Fibroblast of upper back skin (primary cell): ENCODE measurements at places on chromosomes 12 and 14.

DNA sequence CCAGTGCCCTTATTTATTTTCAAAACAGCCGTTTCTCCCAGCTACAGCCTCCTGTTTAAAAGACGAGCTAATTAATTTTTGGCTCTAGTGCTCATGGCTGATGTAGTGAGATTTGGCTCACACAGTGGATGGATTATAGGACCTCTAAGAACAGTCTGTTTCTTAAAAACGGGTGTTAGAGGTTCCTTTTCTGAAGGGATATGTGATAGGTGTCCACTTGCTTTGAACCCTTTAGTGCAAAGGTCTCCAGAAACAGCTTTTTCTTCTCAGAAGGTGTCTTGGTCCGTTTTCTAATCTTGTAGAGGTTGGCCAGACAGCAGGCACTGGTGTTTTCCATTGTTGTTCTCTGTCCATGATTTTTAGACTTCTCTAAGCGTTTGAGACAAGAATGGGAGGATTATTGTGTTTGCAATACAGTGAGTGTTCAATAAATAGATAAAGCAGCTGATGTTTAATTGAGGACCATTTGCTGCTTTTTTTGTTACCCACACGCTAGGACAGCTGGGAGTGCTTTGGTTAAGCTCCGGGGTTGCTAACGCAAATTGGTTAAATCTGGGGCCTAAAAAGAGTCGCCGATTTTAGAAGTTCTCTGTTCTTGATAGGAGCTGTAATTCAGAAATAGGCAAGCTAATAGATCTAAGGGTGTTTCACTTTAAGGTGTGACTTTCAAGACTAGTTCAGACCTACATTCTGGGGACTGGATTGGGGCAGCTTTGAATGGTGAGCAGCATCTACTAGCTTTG lies 1.0 kb downstream of the BORCS5 start:
- no peak for DNase-seq

GRCh38 chr14:34220921-34221320 lies 241.1 kb downstream of the SPTSSA start:
- DNase-seq: no peak

DNA sequence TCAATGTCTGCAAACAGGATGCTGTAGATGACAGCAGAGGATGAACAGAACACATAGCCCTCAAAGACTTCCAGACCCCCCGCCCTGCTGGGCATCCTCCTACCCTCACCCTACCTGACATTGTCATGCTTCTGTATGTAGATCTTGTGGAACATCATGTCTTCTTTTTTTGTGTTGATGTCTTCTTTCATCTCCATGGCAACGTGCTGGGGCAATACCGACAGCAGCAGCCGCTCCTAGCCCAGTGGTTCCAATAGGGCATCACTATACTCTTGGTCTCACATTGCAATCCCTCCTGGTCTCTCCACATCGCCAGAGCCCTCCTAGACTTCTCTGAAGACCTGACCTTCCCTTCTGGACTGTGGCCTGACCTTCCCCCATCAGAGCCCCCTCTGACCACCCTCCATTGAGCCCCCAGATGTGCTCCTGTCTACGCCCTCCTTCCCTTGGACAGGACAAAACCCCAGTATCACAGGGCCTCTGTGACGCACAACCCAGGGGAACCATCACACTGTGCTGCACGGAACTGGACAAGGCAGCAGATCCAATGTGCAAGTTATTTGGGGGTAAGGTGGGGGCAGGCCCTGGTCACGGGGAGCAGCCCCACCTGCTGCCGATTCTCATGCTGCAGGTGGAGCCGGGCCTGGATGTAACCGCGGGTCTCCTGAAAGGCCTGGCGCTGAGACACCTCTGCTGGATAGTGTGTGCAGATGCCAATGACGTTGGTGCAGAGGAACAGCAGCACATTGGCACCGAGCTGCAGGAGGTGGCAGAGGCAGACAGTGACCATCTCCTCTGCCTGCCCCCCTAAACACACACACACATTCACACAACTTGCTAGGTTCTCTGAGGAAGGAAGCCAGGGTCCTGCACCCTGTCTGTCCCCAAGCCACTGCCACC lies 11.1 kb downstream of the ADCY6 start:
- no peak for DNase-seq

GRCh38 chr12:23133471-23133870 lies 508.5 kb downstream of the ETNK1 start:
- DNase-seq: no peak

DNA sequence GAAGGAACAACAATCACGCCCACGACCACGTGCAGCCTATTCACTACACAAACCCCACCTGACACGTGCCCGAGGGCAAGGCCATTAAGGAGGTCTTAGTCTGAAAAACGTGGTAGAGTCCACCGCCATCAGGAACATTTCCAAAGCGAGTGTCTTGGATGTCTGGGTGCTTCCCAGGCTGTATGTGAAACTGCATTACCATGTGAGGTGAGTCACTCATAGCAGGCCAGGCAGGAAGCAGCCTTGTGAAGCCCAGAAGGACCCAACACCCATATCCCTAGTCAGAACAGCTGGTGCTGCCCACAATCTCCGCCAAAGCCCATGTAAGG lies 3.3 kb upstream of the KRT79 start:
- peak; percentile 73 for DNase-seq
